ENCODE measurements at places on chromosomes 5 and 9. TPM values are rescaled to one million over a fixed set of nuclear protein-coding genes. Genes with fewer than 3 reads are reported as not detected.

Gene LRRC26
- 0.41 TPM for total RNA-seq

Gene IGFBPL1
- total RNA-seq = 42.0 TPM

Gene SLC36A3
- total RNA-seq = not detected

Gene CDHR2
- under 0.01 TPM for total RNA-seq

Gene WDR38
- total RNA-seq = not detected

Gene TTC1
- 48.1 TPM for total RNA-seq

Gene OTP
- not detected for total RNA-seq

Gene CDH18
- total RNA-seq = 17.5 TPM

Gene FOXI1
- total RNA-seq = not detected

Gene PIK3R1
- total RNA-seq = 128 TPM

Gene PTGS1
- total RNA-seq = 0.41 TPM

Gene MRPS27
- total RNA-seq = 69.3 TPM

Gene CCDC183
- total RNA-seq = 2.0 TPM

Gene DMRT2
- total RNA-seq = not detected

Gene CYLC2
- total RNA-seq = not detected

Gene ZBTB34
- total RNA-seq = 73.8 TPM

Gene FBXL7
- 1.2 TPM for total RNA-seq

Gene SMIM33
- not detected for total RNA-seq

Gene SLC4A9
- under 0.01 TPM for total RNA-seq

Gene PDZD2
- total RNA-seq = 14.7 TPM

Gene CDK5RAP2
- 41.2 TPM for total RNA-seq

Gene SHOC1
- not detected for total RNA-seq

Gene AOPEP
- total RNA-seq = 23.2 TPM

Gene TMEM171
- 0.41 TPM for total RNA-seq

Gene PCDHB11
- total RNA-seq = 13.0 TPM

Gene PKD2L2
- not detected for total RNA-seq

Gene ORM2
- total RNA-seq = not detected

Gene AFAP1L1
- total RNA-seq = 4.9 TPM

Gene NAIP
- total RNA-seq = 20.4 TPM

Gene FRRS1L
- total RNA-seq = 66.9 TPM

Gene ZNF367
- total RNA-seq = 4.1 TPM

Gene CMYA5
- total RNA-seq = 0.82 TPM

Gene NEK6
- total RNA-seq = 11.0 TPM

Gene GARIN3
- not detected for total RNA-seq

Gene SEPTIN8
- 28.1 TPM for total RNA-seq

Gene OR1J2
- total RNA-seq = not detected

Gene NUP155
- 55.8 TPM for total RNA-seq

Gene CDH9
- total RNA-seq = 31.4 TPM

Gene PCDHA12
- total RNA-seq = 11.0 TPM

Gene LPAR1
- 24.5 TPM for total RNA-seq

Gene CDC20B
- not detected for total RNA-seq

Gene IDNK
- total RNA-seq = 6.5 TPM

Gene XRCC4
- 9.4 TPM for total RNA-seq

Gene C5orf58
- total RNA-seq = not detected

Gene IFNK
- not detected for total RNA-seq

Measured in frontal cortex (tissue), 4 donors.